ENCODE measurements at places on chromosomes 11 and 22.

DNA sequence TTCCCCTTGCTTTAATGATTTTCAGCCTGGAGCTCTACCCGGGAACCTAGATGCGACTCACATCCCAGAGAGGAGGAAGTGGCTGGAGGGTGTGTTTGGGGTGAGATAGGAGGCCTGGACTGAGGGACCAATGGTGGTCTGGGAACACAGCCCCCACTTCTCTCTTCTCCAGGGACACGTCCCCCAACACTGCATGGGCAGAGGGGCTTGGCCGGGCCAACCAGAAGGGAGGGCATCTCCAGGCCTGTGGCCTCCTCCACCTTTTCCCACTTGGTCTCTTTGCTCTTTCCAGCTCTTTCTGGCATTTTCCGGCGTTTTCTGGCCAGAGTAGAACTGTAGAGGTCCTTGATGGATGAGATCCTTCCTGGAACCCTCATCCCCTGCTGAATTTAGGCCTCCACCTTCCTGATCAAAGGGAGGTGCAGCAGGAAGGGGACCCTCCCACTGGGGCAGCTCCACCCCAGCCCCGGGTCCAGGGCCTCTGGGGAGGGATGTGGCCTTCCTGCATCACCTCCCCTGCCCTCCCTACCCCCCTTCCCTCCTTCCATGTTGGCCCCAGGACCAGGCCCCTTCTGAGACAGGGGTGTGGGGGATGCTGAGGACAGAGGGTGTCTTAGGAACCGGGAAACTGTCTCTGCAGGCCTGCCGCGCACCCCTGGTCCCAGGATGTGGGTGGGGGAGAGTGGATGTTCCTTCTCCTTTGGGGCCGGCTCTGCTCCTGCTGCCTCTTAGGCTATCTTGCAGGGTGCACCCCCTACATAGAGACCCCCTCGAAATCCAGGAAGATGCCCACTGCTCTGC is 24.4 kb downstream of the MRGPRG start:
- no peak for DNase-seq

DNA sequence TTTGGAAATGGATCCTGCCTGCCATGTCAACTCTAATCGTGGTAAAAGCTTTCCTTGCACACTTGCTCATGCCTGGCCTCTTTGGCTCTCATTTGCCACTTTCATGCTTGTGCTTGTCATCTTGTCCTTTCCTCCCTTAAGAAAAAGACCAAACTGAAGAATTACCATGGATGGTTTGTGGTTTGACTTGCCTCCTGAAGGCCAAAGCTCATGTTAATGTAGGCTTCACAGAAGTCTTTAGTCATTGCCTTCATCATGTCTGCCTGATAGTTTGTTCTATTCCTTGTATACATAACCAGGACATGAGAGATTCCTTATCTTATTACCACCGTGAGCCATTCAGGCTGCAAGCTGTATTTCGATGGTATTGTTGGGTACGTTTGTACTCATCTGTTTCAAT is 17.3 kb downstream of the TEAD1 start:
- DNase-seq: no peak

- DNase-seq: peak; percentile 11
These were observed 49.0 kb downstream of the MUC15 start for GRCh38 chr11:26522912-26523610.

- no peak for DNase-seq
These were observed 64.5 kb downstream of the MACROD1 start for GRCh38 chr11:64101461-64101860.

GRCh38 chr11:9974375-9974774 is 310.5 kb downstream of the SWAP70 start:
- DNase-seq: no peak

DNA sequence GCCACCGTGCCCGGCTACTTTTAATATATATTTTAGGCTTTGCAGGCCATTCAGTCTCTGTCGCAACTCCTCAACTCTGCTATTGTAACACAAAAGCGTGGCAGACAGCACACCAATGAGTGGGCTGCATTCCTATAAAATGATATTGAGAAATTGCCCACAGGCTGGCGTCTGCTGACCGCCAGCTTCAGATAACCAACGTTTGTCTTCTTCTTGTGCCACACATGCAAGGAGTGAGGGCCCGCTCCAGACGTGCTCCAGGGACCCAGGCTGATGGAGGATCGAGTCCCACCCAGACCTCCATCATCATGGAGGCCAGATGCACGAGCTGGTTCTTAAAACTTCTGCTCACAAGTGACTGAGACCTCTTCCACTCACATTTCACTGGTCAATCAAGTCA is 35.4 kb upstream of the LINC01488 start:
- DNase-seq: no peak

DNA sequence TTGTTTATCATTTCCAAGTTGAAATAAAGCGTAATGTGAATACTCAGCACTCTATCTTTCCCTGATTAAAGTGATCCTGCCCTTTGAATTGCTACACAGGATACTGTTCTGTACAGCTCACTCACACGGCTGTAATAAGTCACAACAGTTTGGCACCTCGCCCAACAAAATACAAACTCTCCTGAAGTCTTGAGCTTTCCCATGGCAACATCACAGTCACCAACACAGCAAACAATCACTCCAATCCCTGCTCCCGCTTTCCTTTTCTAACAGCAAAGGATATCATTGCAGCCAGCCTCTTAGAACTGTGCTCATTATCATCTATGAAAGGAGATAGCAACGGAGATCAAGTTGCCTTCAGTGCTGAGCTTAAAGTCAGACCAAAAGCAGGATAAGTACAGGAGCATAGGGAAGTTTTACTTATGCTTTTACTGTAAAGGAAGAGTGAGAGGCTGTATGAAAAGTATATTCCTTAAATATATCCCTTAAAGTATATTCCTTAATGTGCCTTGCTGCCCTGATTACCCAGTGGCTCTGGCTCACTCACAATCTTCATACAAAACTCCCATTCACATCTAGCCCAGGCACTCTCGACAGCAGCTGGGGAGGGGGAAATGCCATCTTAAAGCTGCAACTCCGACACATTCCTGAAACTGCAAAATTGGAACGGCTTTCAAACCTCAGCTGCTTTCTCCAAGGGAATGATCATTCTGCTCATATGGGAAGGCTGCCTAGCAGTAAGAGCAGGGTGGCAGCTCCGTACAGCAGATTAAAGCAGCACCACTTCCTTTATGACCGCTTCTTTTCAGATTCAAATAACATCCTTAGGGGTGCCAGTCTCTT is 35.8 kb downstream of the MAML2 start:
- no peak for DNase-seq

DNA sequence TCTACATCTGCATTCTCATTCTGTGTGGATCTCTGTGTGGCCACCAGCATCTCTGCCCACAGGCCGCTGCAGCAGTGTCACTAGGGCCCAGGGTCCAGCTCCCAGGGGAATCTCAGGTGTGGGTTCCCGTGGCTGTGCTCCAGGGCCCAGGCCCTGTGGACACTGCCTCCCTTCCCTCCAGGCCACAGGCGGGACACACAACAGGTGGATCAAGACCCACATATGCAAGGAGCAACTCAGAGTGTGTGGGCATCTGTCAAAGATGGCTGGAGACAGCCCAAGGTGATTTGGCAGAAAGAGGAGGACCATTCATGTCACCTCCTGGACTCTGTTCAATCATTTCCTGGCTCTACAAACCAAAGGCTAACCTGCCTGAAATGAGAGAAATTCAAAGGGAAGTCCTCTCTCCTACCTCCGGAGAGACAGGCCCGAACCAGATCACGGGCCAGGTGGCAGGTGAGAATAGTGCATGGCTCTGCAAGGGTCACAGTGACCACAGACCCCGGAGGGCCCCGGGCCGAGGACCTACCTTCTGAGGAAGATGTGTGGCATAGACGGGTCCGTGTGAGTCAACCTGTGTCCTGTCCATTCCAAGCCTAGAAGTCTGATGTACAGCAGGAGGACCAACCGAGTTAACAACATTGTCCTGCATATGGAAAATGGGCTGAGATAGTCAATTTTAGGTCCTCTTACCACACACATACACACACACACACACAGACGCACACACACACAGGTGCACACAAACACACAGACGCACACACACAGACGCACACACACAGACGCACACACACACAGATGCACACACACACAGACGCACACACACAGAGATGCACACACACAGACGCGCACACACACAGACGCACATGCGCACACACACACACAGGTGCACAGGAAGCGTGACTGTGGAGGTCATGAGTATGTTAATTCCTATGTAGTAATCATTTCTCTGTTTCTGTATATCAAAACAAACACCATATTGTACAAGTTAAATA is 1068.5 kb downstream of the BRD1 start:
- no peak for DNase-seq

DNA sequence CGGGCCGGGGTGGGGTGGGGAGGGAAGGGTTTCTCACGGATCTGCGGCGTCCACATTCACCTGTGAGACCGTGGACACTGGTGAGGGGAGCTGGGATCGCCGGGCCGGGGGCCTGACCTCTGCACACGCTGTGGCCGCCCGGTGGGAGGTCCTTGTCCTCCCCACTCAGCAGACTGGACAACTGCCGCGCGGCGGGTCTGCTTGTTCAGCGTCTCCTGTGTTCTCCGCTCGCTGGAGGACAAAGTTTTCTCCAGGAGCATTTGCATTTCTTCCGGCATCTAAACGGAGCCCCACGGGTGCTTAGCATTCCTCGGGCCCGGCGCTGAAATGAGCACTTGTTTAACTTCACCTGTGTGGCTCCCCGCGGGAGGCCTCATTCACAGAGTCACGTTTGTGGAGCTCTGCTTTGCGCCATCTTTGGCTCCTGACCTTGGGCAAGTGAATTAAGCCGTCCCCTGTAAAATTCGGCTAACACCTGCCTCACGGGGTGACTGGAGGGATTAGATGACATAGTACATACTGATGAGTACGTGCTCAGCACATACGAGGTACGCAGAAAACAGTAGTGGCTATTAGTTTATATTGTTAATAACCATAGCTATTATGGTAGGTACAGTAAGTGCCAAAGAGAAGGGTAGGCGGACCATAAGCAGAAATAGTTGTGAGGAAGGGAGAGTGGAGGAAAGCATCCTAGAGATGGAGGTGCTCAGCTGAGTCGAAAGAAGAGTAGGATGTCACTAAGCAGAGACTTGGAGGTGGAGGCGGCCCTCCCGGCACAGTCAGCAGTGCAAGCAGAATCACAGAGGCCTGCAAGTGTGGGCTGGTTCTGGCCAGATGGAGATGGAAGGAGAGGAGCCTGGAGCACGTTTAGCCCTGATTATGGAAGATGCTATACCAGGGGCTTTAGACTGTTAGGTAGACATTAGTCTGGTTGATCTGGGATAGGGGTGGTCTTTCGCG is 885 bp downstream of the TRMU start:
- no peak for DNase-seq

All from NCI-H2029 treated with DMSO at 0.1 percent for 48 hours (cell line).